H1 (cell line): ENCODE measurements at places on chromosomes 7 and 10. TPM values are rescaled to one million over a fixed set of nuclear protein-coding genes. Genes with fewer than 3 reads are reported as not detected.

GRCh38 chr7:2040893-2041270 is 191.9 kb downstream of the MAD1L1 start:
- DNase-seq, result no peak

DNA sequence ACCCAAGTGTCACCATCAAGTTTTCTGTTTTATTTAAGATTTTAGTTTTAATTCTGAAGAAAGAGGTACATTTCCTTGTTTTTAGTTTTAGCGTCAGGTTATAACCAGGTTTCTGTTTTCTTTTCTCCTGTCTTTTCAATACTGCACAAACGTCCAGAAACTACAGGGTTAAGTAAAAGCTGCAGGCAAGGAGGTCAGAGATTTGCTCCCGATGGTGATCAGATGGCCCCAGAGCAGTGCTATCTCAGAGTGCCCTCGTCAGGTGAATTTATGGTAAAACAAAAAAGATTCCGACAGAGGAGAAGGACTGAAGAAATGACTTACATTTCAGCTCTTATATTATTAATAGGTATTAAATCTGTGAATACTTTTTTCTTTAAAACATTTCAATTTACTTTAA is 128.2 kb downstream of the STRA8 start:
- DNase-seq, result no peak

DNA sequence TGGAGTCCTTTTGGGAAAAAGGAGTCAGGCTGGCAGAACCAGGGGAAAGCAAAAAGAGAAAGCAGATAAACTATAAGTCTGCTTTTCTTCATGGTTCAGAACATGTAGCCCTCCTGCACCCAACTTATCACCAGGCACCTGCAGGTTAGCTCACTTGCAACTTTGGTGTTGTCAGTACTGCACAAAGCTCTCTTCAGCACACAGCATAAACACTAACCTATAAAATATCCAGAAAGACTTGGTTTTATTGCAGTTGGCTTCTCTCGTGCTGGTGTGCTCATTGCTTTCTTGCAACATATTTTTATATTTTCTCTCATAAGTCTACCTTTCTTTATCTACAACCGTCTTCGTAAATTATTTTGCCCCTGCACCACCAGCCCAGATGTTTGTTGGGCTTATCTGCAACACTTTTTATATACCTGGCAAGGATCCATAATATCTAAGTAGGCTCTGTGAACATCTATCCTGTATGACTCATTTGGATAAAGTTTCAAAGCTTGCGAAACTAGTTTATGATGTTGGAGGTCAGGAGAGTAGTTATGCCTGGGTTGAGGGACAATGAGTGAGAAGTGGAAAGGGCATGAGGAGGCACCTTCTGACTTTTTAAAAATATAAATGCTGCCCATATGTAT is 164.6 kb downstream of the ANKRD30A start:
- DNase-seq, result no peak

DNA sequence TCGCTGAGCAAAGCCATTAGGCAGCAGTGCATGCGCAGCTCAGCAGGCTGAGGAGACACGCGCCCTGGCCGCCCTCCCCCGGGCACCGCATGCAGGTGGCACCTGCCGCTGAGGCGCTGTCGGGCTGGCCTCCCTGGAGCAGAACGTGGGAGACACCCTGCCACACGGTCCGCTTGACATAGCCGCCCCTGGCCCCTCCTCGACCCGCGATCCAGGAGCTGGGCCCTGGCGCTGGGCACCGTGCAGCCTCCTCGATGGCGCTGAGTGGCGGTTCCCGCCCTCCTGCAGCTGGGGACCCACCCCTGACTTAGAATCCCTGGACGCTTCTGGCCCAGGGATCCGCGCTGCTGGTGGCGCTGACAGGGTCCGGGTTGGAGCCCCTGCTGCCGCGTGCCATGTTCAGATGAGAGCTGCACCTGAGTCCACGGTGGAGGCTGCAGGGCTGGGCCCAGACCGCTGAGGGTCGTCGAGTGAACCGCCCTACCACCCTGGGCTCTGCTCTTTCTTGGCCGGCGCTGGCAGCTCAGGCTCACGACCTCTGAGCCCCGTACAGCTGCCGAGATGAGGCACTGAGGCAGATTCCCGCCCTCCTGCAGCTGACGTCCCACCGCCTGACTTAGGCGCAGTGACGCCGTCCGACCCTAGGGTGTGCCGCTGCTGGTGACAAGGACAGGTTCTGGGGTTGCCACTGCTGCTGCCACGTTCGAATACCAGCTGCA is 116.8 kb downstream of the OR13A1 start:
- no peak for DNase-seq

DNA sequence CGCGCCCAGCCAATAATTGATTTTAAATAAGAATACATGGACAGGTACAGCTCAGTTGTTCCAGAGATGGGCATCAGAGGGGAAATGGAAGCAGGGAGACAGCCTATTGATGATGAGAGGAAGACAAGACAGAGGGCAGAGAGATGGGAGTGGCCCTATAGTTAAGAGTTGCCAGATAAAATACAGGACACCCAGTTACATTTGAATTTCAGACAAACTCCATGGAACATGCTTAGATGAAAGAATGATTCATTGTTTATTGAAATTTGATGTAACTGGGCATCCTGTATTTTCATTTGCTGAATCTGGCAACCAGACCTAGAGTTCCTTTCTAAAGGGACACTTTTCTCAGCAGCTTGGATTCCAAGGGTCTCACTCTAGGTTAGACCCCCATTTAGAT is 341.1 kb downstream of the FRMD4A start:
- no peak for DNase-seq

DNA sequence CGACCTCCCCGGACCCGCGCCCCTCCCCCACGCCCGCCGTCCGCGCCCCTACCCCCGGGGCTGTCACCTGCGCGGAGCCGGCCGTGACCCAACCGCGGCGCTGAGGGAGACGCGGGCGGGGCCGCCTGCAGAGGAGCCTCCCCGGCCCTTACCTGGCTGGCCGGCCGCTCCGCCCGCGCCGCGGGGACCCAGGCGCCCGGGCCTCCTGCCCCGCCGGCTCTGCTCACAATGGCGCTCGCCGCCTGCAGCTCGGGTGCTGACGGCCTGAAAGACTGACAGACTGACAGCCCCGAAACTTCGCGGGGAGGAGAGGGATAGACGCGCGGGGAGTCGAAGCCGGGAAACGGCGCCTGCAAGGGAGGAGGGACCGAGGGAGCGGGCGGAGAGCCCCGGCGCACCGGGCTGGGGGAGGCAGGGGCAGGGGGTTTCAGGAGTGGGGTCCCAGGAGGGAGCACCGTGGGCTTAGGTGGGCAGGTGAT is 393 bp downstream of the ZNF467 start:
- DNase-seq, result peak; percentile 81

DNA sequence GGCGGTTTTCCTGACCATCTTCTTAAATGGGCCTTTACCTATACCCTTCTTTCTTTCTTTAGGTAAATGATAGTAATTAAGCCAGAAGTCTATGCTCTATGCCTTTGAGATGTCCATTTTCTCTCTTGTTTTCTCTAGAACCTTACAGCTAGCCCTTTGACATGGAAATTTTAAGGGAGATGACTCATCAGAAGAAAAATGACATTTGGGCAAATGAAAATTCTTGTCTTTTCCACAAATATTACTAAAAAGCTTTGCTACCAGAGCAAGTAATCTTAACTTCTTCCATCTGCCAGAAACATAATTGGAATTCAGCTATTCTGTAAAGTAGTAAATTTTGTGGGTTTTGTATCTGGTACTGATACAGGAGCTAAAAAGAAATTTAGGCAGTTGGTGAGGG is 59.5 kb downstream of the CCDC3 start:
- no peak for DNase-seq

DNA sequence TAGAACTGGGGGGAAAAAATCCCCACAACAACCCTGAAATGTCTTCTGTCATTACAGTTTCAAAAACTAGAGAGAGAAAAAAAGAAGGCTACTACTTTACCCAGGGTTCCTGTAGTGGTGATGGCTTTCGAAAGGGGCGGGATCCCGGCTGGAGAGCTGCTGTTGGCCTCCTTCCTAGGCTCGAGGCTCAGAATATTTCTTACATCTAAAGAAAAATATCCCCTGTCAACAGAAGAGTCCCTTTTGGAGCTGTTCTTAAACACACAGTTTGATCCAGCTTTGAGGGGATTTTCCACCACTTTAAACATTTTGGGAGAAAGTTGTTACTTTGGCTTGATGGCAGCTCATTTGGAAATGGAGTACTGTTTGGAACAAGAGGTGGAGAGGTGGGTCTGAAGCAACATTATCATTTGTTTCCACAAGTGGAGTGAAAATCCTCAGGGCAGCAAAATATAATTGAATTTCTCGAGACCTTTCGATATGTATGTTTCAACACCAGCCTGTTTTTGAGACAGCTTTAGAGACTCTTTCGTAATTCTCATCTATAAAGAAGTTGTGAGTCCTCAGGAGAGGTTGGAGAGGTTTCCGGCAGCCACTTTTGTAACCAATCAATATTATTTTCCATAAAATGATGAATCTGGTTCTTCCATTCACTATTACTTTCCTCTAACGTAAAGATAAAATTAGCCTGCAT is 5.1 kb downstream of the HOXA13 start:
- DNase-seq, result peak; percentile 38

GRCh38 chr7:28483112-28483511 is 70.8 kb downstream of the CREB5 start:
- DNase-seq, result no peak

DNA sequence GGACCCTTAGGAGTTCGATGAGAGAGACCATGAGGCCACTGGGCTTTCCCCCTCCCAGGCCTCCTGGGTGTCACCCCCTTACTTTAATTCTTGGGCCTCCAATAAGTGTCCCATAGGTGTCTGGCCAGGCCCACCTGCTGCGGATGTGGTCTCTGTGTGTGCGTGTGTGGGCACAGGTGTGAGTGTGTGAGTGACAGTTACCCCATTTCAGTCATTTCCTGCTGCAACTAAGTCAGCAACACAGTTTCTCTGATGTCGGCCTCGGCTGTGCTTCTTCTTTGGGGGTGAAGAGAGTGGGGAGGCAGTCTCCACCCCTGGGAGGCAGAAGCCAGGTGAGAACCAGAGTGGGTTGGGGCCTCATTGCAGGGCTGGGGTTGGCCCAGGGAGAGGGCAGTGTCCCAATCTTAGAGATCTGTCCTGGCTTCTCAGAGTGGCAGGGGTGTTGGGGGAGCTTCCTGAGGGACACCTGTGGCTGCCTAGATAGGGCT is 1.5 kb downstream of the PVRIG start:
- DNase-seq, result no peak

GRCh38 chr7:117281562-117281961 is 41.3 kb downstream of the WNT2 start:
- no peak for DNase-seq

DNA sequence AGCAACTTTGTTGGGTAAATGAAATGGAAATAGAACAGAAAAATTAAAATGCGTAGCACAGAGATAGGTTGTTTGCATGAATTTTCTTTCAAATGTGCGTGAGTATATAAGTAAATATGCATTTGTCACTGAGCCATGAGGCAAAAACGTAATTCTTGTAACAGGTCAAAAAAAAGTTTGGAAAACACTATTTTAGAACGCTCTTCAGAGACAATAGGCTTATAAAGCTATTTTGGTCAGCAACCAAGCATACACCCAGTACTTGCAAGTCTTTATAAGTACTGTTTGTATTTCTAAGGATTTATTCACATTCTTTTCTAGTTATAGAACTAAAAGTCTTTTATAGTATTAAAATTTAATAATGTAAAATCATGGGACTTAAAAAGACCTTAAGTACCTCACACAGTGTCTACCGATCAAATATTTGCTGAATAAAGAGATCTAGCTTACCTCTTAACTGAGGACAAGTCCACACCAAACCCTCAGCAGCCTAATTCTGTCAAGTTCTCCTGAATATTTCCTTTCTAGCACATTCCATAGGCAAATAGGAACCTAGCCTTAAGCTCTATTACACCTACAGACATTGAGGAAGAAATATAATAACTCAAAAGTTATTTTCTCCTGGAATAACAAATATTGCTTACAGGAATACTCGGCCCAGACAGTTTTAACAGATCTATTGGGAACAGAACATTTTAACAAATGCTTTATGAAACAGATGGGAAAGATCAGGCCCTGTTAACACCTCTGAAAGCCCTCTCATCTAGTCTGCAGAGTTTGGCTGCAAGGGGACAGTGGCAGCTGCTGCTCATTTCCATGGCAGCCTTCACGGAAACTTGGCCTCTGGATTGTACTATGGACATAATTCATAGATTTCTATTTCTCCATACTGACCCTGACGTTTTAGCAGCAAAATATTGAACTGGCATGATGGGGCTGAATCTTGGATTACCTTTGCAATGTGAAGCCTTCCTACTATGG is 8.8 kb downstream of the CRPPA start:
- no peak for DNase-seq

- DNase-seq, result no peak
Observed at GRCh38 chr10:70782086-70782745, 3.0 kb downstream of the TBATA start.

GRCh38 chr7:11570922-11571550 is 261.0 kb downstream of the THSD7A start:
- DNase-seq, result no peak

- DNase-seq, result no peak
Observed at GRCh38 chr7:44974549-44974948, 4.3 kb downstream of the MYO1G start.

DNA sequence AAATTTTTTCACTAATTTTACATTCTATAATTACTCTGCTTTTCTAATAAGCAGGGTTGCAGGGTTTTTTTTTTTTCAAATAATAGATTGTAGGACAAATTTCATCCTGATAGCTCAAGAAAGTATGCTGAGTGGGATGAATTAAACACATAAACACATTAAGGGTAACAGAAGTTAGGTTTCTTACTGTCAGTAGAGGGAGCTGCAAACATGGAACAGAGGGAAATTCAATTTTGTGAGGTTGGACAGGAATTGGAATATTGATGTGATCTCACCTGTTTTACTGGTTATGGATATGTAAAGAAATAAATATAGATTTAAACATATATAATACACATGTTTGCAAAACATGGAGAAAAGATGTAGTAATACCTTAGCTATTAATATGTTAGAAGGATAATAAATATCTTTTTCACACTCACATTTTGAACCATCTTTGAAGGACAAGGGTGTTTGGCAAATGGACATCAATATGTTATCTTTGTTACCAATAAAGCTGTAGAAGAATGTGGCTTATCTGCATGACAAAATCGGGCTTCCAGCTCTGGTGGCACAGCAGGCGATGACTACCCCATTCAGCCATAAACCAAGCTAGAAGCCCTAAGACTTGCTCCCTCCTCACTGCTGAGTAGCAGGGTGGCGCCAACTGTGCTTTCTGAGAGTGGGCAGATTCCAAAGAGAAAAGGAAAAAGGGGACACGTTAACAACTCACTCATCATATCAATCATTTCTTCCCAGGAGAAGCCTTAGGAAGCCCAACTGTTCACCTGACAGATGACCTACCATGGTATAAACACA is 1257.4 kb downstream of the GATA3 start:
- DNase-seq, result no peak

MYO1G gene
- total RNA-seq, result 0.11 and 0.19 TPM in 2 replicates

DRGX gene
- not detected in 2 replicates for total RNA-seq

NCAPG2 gene
- 119 and 125 TPM in 2 replicates for total RNA-seq

GFRA1 gene
- total RNA-seq, result 2.0 TPM in 2 replicates

SLC26A3 gene
- not detected in 2 replicates for total RNA-seq

CNNM1 gene
- total RNA-seq, result 0.57 and 0.74 TPM in 2 replicates

PDE1C gene
- total RNA-seq, result 0.67 and 1.1 TPM in 2 replicates

ST8SIA6 gene
- 1.1 and 1.3 TPM in 2 replicates for total RNA-seq

WDFY4 gene
- not detected in 2 replicates for total RNA-seq
